Endodermal cell (in vitro differentiated cells): ENCODE measurements at places on chromosomes 6 and 20. TPM values are rescaled to one million over a fixed set of nuclear protein-coding genes. Genes with fewer than 3 reads are reported as not detected.

DNA sequence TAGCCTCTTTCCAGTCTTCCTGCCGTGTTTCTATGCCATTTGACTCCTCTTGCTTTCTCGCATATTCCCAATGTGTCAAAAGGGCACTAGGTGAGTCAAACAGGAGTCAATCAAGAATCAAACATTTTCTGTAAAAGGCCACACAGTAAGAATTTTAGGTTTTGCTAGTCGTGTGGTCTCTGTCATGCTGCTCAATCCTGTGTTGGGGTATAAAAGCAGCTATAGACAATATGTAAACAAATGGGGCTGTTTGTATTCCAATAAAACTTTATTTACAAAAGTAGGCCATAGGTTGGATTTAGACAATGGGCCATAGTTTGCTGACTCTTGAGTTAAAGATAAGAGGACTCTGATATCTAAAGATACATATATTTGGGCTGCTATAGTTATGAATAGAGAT is 235.4 kb upstream of the BTBD3 start:
- DNase-seq = no peak

GRCh38 chr6:38350942-38351341 is 288.8 kb downstream of the BTBD9 start:
- no peak for DNase-seq

DNA sequence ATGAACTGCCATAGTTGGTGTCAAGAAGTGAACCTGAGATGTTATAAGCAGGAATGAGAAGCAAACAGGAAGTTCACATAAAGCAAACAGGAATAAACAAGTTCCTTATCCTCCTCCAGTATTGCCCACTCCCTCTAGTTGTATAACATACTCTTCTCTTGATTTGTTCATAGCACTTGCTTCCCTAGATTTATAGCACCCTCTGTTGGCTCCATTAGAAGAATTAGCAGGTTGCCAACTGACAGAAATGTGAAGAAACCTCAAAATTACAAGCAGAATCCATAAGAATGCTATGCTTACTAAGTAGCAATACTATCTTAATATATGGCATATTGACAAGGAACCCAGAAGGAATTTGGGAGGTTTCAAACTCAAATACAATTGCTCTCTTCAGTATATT is 195.4 kb downstream of the TBX18 start:
- no peak for DNase-seq

- DNase-seq = peak; percentile 78
These were observed 621 bp downstream of the NOL7 start for GRCh38 chr6:13615792-13616120.

The NOX3 gene
- total RNA-seq = not detected in 2 replicates

The SCGN gene
- not detected in 2 replicates for total RNA-seq

- DNase-seq = no peak
These were observed 171.5 kb downstream of the LY86 start for GRCh38 chr6:6760002-6760401.

DNA sequence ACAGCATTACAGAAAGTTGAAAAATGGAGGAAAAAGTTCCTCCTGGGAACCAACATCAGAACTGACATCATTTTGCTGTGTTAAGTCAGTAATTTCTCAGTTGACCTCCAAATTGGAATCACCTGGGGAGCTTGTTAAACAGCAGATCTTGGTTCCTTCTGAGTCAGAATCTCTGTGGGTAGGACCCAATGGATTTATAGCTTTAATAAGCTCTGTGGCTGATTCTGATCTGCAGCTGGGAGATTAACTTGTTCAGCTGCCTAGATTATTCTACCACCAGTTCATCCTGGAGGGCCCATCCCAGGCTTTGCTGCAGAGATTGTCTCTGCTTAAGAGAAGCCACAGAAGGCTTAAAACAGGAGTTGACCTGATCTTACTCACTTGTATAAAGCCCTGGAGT is 90.7 kb upstream of the POPDC3 start:
- DNase-seq = no peak

DNA sequence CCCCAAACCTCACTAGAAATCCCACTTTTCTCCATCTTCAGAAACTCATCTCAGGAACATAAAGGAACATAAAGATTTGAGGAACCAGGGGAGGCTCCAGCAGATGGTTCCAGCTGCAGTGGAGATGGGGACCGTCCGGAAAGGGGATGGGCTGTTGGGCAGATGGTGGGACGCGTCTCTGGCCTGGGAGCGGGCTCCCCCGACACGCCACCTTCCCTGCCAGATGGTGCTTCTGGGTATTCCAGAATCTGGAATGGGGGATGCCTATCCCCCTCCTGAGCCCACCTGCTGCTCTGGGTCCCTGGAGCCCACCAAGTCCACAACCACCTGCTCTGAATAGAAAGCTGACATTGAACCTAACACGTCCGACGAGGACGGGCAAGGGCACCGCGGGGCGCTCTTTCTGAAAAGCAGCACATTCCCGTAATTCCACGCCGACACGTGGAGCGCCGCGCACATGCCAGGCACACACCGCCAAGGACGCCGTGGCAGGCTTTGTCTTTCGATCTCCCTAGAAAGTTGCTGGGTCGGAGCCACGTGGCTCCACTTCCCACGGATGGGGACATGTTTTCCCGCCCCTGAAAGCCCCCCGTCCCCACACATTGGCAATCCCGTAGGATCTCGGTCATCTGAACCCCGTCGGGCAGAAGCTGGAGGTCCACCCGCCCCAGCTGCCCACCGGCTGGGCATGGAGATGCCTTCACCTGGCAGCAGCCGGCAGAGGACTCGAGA is 27.3 kb downstream of the SLC2A4RG start:
- DNase-seq = no peak

The GPX5 gene
- not detected in 2 replicates for total RNA-seq

The ERMARD gene
- total RNA-seq = 20.2 to 24.4 TPM (median 24.2 TPM) in 3 replicates

DNA sequence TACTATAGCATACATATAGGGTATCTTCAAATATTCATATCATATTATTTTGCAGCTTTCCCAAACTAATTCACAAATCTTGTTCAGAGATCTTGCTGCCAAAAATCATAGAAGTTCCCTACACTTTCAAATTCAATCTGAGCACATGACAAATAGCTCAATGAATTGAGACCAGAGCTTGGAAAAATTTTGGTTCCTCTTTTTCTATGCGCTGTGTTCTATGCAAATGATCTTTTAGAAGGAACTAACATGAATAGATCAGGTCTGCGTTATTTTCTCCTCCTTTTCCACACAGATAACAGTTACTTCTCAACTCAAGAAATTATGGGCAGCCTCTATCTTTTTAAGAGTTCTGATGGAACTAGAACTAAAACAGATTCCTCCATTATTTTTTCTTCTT is 316.3 kb downstream of the ARHGAP18 start:
- DNase-seq = no peak

- no peak for DNase-seq
These were observed 43.6 kb upstream of the CCN6 start for GRCh38 chr6:112010328-112010727.

- no peak for DNase-seq
These were observed 392.6 kb downstream of the ZFAND3 start for GRCh38 chr6:38212116-38212515.

The ABRACL gene
- 17.3 to 24.7 TPM (median 23.8 TPM) in 3 replicates for total RNA-seq

- no peak for DNase-seq
These were observed 42.8 kb downstream of the HLA-DPB1 start for GRCh38 chr6:33118525-33119123.

The MCCD1 gene
- total RNA-seq = not detected in 3 replicates

The MAP3K7 gene
- total RNA-seq = 36.6 and 40.1 TPM in 2 replicates

- no peak for DNase-seq
These were observed 22.7 kb downstream of the SNAI1 start for GRCh38 chr20:50005471-50005981.

The TAF11 gene
- total RNA-seq = 44.7 and 44.9 TPM in 2 replicates

The PTCHD4 gene
- total RNA-seq = 0.42 and 0.50 TPM in 2 replicates

The ARMH2 gene
- not detected in 2 replicates for total RNA-seq

GRCh38 chr6:41040940-41041536 is 1.2 kb upstream of the TSPO2 start:
- no peak for DNase-seq

GRCh38 chr6:3500262-3501014 is 43.6 kb upstream of the SLC22A23 start:
- no peak for DNase-seq

GRCh38 chr6:48150701-48151100 is 39.7 kb upstream of the PTCHD4 start:
- DNase-seq = no peak

The CAGE1 gene
- 0.15 to 0.25 TPM (median 0.21 TPM) in 3 replicates for total RNA-seq

The TGM3 gene
- total RNA-seq = 0.29 and 0.32 TPM in 2 replicates

DNA sequence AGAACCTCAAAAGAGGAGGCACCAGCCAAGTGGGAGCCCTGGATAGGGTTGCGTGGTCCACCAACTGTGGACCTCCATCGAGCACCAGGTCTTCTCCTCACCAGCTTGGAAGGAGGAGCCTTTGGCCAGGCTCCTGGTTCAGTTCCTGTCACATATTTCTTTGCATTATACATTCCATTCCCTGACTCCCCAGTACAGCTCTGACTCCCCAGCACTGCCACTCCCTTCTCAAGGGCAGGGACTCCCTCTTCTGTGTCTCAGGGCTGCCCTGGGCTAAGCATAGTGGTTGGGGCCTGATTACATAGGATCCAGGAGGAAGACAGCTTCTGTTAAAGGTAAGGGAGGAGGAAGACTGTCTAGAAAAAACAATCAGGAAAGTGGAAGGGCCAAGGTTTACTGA is 91.1 kb downstream of the MRPL14 start:
- peak; percentile 32 for DNase-seq

GRCh38 chr6:51968265-51968664 is 119.1 kb downstream of the PKHD1 start:
- DNase-seq = no peak

The HLA-B gene
- 194 and 201 TPM in 2 replicates for total RNA-seq

GRCh38 chr6:37579444-37580067 is 79.9 kb upstream of the CCDC167 start:
- no peak for DNase-seq

GRCh38 chr6:149056777-149057463 is 260.6 kb upstream of the TAB2 start:
- no peak for DNase-seq

GRCh38 chr6:158596861-158597260 is 37.0 kb downstream of the TMEM181 start:
- no peak for DNase-seq

The CCDC170 gene
- total RNA-seq = 2.2 to 3.9 TPM (median 3.3 TPM) in 3 replicates

GRCh38 chr6:14442242-14442641 is 324.7 kb downstream of the CD83 start:
- DNase-seq = no peak

- peak; percentile 63 for DNase-seq
These were observed 13.0 kb downstream of the PI3 start for GRCh38 chr20:45187693-45188092.

- peak; percentile 68 for DNase-seq
These were observed 12.6 kb downstream of the C6orf52 start for GRCh38 chr6:10681795-10682194.

DNA sequence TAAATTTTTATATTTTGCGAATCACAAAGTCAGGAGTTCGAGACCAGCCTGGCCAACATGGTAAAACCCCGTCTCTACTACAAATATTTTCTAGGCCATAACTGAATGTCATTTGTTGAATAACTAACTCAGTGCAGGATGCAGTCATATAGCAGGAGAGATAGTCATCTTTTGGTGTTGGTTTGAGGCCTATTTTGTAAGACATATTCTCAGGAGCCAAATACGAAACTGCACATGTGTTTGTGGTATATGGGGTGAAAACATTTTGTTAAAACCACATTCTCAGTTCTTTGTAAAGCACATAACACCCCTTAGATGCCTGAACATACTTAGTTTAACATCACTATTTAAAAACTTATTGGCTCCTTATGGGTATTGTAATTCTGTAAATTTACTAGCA is 4.7 kb upstream of the ENPP5 start:
- DNase-seq = no peak

DNA sequence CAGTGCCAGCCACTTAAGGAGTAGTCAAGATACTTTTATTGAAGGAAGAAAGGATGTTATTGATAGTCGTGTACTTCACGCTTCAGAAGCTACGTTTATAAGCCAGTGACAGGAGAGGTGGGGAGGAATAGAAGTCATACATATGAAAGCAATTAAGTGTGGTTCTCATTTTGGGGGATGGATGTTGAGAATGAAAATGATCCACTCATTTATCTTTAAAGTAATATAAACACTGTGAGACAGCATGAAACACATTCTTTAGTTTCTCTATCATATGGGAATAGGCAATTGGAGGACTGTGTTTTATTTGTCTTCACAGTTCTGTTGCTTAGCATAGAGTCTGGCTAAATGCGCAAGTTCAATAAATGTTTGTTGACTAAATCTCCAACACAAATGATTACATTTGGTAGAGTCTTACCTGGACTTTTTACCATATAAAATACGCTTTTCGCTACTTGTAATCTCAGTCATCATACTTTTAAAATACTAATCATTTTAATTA is 35.2 kb downstream of the AK9 start:
- DNase-seq = no peak

- DNase-seq = no peak
These were observed 755.8 kb downstream of the PRIM2 start for GRCh38 chr6:58073263-58073662.

DNA sequence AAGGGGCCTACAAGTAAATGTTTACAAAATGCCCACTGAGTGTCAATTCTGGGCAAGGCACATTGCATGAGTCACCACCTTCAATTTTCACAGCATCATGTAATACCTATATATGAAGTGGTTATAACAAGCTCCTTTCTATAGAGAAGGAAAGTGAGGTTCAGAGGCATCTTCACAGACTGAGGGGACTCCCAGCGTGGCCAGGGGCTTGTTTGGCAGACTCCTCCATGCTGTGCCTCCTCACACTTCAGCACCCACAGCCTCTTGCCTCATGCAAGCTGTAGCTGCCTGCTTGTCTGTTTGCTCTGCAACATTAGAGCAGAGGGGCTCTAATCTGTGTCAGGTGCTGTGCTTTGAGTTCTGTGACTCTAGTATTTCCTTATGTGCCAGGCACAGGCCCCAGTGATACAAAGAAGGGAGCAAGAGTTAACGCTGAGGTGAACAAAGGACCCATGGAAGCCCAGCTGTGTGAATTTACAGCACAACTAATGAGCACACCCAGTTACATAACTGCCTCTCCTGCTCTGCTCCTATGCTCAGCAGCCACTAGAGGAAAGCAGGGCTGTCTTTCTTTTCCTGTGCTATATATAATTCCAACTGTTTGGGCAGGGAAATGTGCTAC is 72.3 kb downstream of the ZHX3 start:
- peak; percentile 65 for DNase-seq

- no peak for DNase-seq
These were observed 20.5 kb downstream of the UBE2V1 start for GRCh38 chr20:50092436-50092835.

- no peak for DNase-seq
These were observed 195.7 kb upstream of the SASH1 start for GRCh38 chr6:148146717-148147462.

DNA sequence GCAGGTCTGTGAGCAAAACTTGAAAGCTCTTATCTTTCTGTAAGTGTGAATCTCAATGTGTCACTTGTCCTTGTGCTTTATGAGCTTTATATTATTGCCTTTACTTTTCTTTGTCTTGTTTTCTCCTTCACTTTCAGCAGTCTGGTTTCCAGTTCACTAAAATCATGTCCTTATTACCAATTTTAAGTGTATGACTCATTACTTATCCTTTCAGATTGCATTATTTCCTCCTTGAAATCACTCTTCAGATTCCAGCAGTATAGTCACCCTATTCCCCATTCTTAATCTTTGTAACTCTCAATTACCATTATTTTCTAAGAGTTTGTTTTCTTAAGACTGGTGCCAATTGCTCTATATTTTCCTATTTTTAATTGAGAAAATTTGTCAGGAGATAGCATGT is 117.4 kb upstream of the GRIK2 start:
- no peak for DNase-seq

- DNase-seq = no peak
These were observed 75.1 kb upstream of the MAP7 start for GRCh38 chr6:136625293-136625692.

The AURKA gene
- 61.9 to 88.7 TPM (median 85.9 TPM) in 3 replicates for total RNA-seq

The F13A1 gene
- 0.61 to 1.1 TPM (median 0.84 TPM) in 3 replicates for total RNA-seq

The KCNG1 gene
- total RNA-seq = 84.4 and 106 TPM in 2 replicates

The BCAS1 gene
- total RNA-seq = 0.09 TPM in 1 of 3 replicates, not detected in the others
